Right lung (tissue), 10 donors: ENCODE measurements at places on chromosomes 2 and 18.
A peak's percentile ranks its signal among the peaks of the same experiment; 100 is the strongest.

DNA sequence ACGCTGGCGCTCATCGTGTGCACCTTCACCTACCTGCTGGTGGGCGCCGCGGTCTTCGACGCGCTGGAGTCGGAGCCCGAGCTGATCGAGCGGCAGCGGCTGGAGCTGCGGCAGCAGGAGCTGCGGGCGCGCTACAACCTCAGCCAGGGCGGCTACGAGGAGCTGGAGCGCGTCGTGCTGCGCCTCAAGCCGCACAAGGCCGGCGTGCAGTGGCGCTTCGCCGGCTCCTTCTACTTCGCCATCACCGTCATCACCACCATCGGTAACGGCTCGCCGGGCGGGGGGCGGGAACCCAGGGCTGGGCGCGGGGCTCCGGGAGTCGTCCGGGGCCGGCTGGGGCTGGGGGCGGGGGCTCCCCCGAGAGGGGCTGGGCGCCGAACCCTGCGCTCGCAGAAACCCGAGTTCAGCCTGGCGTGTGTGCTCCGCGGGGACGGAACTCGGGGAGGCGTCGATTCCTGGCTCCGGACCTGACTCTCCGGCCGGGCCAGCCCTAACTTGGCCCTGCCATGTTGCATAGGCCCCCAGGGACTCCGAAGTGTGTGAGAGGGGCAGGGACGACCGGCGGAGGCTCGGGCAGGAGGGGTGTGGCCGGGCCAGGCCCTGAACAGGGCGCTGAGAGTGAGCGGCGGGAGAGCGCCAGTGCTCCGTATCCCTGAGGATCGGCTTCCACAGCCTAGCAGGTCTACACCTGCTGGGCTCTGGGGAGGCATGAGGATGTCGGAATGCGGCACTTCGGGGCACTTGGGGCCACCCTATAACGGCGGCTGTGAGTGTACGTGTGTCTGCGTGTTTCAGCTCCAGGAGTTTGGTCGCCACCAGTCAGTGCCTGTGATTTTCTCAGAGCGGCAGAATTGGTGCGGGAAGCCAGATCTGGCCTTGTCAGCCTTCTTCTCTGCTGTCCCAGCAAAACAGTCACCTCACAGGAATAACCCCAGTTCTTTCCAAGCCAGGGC is 651 bp downstream of the KCNK3 start:
- DNase-seq, result no peak

GRCh38 chr2:224930124-224930523 is 112.1 kb downstream of the DOCK10 start:
- DNase-seq, result no peak

- no peak for DNase-seq
Measured at GRCh38 chr18:28757466-28758008, 580.6 kb upstream of the CDH2 start.

DNA sequence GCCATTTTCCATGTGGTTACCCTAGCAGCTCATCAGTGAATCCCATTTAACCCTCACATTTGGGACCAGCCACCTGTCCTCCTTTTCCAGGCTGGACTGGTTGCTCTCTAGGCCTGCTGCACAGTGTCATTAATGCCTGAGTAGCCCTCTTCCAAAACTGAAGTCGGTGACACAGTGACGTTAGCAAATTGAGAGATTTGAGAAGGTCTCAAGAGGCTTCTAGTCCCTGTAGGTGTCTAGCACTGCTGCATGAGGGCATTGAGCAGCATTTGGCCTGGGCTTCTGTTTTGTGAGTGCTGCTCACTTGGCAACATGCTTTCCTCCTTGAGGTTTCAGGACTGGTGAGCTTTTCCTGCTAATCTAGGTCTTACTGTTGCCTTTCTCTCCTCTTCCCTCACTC is 36.7 kb downstream of the PKP4 start:
- no peak for DNase-seq

DNA sequence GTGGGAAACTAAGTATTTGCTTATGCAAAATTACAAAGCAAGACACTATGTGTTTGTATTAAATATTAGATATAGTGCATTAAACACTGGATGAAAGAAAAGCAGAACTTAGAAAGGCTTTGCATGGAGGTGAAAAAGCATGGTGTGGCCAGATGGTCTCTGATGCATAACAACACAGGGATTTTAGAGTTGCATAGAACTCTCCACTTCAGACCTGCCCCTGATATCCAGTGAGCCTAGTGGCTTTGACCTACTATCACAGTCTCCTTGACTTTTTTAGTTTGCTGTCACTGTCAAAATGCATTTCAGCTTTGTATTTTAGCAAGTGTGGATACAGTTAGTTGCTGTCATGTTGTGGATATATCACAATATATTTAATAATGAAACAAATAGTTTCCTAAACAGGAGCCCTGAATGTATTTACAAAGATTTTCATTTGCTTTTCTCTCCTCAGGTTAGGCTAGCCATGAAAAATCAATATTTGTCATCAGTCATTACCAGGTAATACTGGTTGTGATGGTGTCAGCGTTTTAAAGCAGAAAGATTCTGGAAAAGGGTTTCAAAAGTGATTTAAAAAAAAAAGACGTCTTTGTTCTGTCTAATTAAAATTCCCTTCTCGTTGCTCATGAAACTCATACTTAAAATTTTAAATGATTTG is 5.2 kb downstream of the CSRNP3 start:
- no peak for DNase-seq

DNA sequence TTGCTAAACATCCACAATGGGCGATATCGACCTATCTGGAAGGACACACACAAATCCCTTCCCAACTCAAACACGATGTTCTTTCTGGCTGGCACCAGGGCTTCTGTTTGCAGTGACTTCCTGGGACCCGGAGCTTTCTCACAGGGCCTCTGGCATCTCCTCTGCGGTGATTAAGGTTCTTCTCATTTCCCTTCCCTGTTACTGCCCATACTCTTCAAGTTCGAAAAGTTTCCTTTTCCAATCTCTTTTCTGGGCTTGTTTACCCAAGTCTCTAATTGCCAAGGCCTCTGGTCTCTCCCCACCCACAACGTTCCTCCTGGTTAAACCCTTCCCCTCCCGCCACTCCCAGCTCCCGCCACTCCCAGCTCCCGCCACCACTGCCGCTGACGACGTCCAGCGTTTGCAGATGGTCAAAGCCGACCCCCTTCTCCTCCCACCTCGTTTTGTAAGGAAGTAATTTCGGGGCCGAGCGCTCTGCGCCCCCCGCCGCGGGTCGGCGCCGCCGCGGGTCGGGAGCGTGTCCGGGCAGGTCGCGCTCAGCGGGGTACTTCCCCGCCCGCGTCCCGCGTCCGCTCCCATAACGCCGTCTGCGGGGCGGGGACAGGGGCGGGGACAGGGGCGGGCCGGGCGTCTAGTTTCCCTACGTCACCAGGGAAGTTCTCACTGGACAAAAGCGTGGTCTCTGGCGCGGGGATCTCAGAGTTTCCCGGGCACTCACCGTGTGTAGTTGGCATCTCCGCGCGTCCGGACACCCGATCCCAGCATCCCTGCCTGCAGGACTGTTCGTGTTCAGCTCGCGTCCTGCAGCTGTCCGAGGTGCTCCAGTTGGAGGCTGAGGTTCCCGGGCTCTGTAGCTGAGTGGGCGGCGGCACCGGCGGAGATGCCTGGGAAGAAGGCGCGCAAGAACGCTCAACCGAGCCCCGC is at the start of gene PMAIP1:
PMAIP1 (plus strand) TSS at position 699 of the 924 bp plus-strand sequence; CDS start at position 881, 182 bp downstream.
- peak; percentile 81 for DNase-seq

GRCh38 chr2:239285932-239286230 is 114.9 kb downstream of the HDAC4 start:
- DNase-seq, result no peak

- DNase-seq, result no peak
Measured at GRCh38 chr2:47295981-47296635, 106.8 kb upstream of the MSH2 start.

GRCh38 chr2:227765788-227766372 is 20.2 kb downstream of the SCYGR8 start:
- no peak for DNase-seq

DNA sequence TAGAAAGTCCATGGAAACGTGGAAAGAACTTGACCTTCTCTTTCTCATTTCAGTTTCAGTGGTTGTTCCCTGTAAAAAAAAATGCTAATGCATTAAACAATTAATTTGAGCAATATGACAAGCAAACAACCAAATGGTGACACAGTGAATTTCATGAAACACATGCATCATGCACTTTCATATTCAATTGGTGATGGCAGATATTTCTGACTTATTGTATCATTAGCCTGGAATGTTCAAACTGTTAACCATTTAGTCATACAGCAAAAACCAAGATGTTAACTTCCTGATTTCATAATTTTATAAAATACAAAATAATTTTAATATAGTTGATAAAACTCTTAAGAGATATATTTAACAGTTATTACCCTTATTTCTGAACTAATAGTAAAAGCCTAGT is 85.5 kb downstream of the SCN1A start:
- DNase-seq, result no peak

DNA sequence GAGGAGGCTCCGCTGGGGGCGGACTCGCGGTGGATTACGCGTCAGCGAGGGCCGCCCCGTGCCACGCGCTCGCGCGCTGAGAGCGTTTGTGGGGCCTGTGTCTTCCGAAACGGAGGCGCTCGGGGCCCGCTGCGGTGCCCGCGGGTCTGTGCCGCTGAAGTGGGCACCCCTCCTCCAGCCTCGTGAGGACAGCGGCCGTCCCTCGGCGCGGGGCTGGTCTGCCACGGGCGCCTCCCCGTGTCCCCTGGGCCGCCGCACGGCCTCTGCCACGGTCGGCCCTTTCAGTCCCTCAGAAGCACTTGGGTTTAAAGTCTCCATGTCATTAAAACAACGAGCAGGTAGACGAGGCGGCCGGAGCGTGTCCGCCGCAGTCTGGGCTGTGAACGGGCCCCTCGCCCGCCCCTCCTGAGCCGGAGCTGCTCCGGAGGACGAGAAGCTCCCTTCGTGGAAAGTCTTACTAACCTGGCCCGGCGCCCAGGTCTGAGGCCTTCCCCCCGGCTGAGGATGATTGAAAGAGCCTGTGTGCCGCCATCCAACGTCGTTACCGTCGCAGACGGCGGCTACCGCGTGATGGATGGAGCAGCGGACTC is 97.6 kb downstream of the NFATC1 start:
- DNase-seq, result no peak

GRCh38 chr18:44181951-44182747 is 498.5 kb upstream of the SETBP1 start:
- DNase-seq, result no peak

DNA sequence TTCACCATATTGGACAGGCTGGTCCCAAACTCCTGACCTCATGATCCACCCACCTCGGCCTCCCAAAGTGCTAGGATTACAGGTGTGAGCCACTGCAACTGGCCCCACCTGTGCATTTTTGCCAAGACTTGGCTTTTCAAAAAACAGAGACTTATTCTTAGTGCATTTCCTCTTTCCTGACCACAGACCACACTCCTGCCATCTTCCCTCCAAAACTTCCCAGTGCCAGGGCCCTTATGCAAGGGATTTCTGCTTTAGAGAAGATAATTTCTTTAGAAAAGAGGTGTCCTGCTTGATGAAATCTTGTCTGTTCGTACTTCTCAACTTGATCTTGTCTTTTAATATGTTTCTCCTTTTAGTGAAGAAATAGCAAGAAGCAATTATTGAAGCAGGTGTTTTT is 98.8 kb upstream of the ZNF516 start:
- no peak for DNase-seq

DNA sequence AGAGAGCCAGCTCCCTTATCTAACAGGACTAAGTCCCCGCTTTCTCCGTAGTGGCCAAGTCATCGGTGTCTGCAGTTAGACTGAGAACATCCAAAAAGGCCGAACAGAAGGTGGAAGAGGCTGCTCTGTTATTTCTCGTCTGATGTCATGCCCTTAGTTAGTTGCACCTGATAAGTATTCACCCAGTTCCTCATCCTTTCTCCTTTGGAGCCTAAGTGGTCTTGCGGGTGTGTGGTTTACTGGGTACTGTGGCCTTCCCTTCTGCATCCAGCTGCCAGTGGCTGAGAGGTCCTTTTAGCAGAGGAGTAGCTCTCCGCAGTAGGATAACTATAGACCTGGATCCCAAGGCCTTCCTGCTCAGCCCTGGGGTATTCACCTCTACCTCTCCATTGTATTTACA is 211.6 kb downstream of the BCL2 start:
- no peak for DNase-seq

GRCh38 chr2:205361272-205361671 is 321.0 kb upstream of the NRP2 start:
- DNase-seq, result no peak

DNA sequence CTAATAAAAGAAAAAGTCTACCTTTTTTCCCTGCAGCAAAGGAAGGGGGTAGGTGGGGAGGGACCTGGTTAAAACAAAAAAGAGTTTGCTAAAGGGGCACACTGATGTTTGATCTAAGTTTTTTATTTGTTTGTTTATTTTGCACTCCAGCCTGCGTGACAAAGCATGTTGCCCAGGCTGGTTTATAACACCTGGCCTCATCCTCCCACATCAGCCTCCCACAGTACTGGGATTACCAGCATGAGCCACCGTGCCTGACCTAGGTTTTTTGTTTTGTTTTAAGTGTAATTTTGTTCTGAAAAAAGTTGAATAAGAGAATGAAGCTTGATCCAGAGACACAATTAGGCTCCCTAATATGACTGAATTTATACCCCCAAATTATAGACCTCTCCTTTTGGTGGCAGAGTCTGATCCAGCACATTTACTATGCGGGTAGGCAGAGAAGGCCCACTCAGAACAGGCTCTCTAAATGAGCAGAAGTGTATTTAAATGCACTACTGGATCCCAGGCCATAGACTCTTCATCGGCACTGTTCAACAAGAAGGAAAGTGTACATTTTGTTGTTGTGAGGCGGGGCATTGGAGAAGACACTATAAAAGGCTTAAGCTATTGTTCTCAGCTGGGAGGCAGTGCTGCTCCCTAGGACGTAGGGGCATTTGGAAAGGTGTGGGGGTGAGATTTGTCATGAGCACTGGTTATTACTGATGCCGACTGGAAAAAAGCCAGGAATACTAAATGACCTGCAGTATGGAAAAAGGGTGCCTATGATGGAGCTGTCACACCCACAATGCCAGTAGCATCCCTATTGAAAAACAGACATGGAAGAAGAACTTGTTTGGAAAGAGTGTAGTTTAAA is 32.4 kb downstream of the MRPS9 start:
- DNase-seq, result no peak

GRCh38 chr18:13217466-13217961 is 1.0 kb upstream of the LDLRAD4 start:
- DNase-seq, result peak; percentile 49

DNA sequence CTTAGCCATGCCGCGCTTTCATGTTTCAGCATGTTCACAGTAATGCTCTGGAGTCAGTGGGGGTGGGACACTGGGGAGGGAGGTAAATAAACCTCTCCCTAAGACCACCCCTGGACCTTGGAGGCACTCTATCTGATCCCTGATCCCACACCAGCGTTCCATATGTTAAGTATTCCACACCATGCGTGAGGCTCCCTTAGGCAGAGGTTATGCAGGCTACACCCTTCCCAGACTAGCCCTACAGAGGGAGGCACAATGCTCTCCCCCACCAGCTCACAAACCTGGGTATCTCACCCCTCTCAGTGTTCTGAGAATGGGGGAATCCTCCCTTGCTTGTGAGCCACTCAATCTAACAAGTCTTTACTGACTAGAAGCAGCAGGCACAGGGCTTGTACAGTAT is 1610.4 kb upstream of the ZEB2 start:
- no peak for DNase-seq

GRCh38 chr2:25251071-25251421 is 82.7 kb upstream of the POMC start:
- DNase-seq, result no peak

DNA sequence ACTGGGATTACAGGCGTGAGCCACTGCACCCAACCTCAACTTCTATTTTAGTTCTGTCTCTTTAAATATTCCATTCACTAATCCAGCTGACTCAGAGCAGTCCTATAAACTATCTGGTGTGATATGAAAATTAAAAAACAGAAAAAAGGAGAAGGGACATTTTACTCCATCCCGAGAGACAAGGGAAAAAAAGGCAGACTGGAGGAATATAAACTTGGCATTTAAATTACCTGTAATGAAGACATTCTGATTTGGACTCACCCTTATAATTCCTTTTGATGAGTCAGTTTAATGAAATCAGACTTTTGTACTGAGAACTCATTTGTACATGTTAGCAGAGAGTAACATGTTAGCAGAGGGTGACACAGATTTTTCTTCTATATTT is 74.8 kb upstream of the RIOK3 start:
- DNase-seq, result no peak
